EH (cell line): ENCODE measurements at places on chromosomes 3 and 15.

- DNase-seq: peak; percentile 38
Measured at GRCh38 chr15:57611938-57612337, 20.2 kb downstream of the MYZAP start.

- peak; percentile 24 for DNase-seq
Measured at GRCh38 chr3:29067007-29067406, 213.9 kb upstream of the RBMS3 start.

DNA sequence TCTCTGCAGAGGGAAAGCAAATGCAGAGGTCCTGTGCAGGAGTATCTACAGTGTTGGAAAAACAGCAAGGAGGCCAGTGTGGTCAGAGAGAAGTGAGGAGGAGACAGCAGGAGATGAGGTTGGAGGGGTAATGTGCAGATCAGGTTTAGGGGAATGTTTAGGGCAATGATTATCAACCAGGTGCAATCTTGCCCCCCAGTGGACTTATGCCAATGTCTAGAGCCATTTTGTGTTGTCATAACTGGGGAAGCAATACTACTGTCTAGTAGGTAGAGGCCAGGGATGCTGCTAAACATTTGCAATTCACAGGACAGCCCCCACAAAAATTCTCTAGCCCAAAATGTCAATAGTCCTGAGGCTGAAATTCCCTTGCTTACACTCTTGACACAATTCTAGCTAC is 13.1 kb downstream of the CCDC191 start:
- DNase-seq: no peak

DNA sequence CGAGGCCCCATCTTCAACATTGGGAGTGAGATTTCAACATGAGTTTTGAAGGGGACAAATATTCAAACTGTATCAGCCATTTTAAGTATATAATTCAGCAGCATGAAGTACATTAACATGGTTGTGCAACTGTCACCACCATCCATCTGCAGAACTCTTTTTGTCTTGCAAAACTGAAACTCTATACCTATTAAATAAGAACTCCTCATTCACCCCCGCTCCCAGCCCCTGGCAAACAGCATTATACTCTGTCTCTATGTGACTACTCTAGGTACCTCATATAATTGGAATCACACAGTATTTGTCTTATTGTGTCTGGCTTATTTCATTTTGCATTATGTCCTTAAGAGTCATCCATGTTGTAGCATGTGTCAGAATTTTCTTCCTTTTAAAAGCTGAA is 110.1 kb downstream of the MAP2K5 start:
- DNase-seq: no peak

GRCh38 chr3:189776149-189776824 is 145.1 kb downstream of the TP63 start:
- DNase-seq: no peak

- DNase-seq: peak; percentile 74
Measured at GRCh38 chr3:4772171-4772804, 206.9 kb upstream of the BHLHE40 start.

- peak; percentile 59 for DNase-seq
Measured at GRCh38 chr3:190862209-190863118, at the start of gene GMNC. GMNC (minus strand) TSS chr3:190862694; CDS start chr3:190862615, 79 bp downstream.

DNA sequence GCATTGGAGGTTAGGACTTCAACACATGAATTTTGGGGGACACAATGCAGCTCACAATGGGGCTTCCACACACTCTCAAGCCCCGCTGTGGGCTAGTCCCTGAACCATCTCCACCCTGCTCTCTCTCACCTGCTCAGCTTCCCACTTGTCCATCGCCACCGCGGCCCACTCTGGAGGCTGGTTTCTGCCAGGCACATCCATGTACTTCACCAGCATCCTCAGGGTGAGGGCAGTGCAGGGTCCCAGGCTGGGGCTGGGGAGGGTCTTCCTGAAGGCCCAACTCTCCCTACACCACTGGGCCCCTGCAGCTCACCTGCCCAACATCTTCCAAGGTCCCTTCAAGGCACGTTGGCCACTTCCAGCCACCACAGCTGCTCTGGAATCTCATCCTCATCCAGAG is 46.4 kb downstream of the KLF15 start:
- no peak for DNase-seq

DNA sequence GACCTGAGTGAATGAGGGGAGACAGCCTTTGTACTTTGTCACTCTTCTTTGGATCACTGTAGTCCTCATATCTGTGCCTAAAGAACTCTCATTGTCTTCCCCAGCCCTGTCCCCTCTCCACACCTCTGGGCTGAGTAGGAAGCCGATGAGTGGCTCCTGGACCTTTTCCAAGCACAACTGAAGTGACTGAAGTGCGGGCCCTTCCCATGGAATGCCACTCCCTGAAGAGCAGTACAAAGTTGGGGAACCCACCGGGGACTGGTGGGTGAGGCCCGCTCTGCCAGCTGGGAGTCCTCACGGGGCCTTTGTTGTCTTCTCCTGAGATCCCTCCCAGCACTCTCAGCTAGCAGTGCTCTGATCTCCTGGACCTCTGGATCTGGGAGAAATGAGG is 90.1 kb downstream of the AAGAB start:
- no peak for DNase-seq

GRCh38 chr3:113213896-113214587 is 2.7 kb downstream of the BOC start:
- no peak for DNase-seq

DNA sequence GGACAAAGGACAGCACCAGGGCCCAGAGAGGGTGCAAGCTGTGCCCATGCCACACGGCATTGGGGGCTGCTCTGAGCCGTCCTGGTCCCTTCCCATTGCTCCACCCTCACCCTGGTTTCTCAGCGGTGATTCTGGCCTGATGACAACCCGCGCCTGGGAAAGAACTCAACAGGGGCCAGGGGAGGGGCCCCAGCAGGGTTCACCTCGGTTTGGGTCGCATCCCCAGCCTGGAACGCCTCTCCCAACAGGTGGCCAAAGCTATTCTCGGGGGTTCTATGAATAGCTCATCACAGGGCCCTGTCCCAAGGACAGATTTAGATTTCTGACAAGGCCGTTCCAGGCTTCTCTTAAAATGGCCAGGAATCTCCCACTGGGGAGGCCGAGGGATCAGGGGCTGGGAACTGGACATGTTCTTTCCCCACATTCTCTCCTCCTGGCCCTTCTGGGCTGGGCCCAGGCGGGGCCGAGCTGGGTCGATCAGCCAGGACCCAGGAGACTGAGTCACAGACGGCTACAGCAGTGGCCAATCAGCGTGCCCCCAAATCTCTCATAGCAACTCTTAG is 17.9 kb downstream of the GRIP2 start:
- no peak for DNase-seq
